Caco-2 (cell line): ENCODE measurements at places on chromosomes 4 and X.

- DNase-seq: no peak
Observed at GRCh38 chr4:154559141-154559493, 3.7 kb upstream of the FGB start.

- no peak for DNase-seq
Observed at GRCh38 chr4:32560306-32560705, 1840.1 kb downstream of the PCDH7 start.

DNA sequence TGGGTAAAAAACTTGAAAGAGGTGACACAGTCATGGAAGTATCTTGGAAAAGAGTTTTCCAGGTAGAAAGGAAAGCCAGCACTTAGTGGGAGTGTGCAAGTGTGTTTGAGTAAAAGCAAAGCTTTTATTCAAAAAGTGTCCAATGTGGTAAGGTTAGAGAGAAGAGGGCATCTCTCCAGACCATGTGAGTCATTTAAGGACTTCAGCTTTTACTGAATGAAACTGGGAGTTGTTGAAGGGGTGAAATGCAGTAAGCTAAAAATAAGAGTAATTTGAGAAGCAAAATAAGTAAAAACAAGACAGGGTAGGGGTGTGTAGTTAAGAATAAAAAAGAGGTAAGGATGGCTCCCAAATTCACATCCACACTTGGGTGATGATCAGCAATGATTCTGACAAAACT is 238.9 kb downstream of the SLC7A11 start:
- no peak for DNase-seq

DNA sequence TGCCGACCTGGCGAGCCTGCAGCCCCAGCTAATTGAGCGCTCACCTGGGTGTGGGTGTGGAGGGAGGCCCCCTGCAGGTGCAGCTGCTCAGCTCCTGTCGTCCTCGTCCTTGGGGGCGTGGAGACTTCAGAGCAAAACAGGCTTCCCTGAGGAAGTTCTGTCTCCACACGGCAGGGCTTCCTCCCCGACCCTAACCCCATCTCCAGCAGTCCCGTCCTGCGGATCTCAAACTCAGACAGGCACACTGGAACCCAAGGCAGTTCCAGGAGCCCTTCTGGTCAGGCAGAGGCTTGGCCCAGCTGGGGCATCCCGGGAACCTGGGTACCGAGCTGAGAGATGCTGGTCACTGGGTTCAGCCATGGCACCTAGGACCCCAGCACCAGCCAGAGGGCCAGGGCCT is 24.4 kb downstream of the TACC3 start:
- no peak for DNase-seq

- no peak for DNase-seq
Observed at GRCh38 chrX:134933911-134934310, 56.9 kb upstream of the SMIM10 start.
